Naive thymus-derived CD4-positive, alpha-beta T cell (primary cell): ENCODE measurements at places on chromosomes 2 and 18. TPM values are rescaled to one million over a fixed set of nuclear protein-coding genes. Genes with fewer than 3 reads are reported as not detected.

- no peaks in the 10 kb centered on the region for H3K4me1 ChIP-seq
- no peak for DNase-seq
- no peak overlapping the region for H3K4me3 ChIP-seq
These were observed 48.7 kb upstream of the CD226 start for GRCh38 chr18:69996417-69996816.

DNA sequence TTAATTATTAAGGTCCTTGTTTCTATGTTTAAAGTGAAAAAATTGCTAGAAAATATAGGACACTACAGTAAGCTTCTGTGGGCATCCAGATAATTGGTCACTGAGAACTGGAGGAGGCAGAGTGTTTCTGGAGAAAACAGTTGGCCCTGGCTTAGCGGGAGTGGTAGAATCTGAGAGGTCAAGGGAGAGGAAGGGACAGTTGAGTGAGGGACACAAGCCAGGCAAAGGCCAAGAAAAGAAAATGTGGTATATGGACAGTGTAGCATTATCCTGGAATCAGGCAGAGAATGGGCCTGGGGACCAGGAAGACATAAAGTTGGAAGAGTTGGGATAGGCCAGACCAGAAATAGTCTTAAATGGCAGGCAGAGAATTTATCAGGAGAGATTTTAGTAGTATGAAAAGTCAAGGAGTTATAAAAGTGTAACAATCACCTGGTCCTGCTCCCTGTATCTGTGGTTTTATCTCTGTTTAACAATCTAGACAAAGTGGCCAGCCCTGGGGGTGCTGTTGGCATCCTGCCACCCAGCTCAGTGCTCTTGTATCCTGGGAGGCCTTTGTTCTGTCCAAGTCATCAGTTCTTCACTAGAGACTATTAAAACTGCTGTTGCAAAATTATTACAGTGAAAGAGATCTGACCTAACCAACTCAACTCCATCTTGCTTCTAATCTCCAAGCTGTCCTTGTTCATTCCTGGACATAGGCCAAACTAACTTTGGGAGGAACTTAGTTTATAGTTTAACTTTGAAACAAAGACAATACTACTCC is 15.4 kb upstream of the MSGN1 start:
- H3K4me3 ChIP-seq: no peak overlapping the region
- no peaks in the 10 kb centered on the region for H3K4me1 ChIP-seq
- H3K27ac ChIP-seq: no peak overlapping the region
- H3K36me3 ChIP-seq: no peaks in the 10 kb centered on the region
- no peak for DNase-seq

APLF gene
- polyA plus RNA-seq: 1.4 TPM

ECEL1 gene
- not detected for polyA plus RNA-seq

L3MBTL4 gene
- 0.49 TPM for polyA plus RNA-seq
